Hippocampal formation (tissue), 2 donors: ENCODE measurements at places on chromosomes 6 and 20.

DNA sequence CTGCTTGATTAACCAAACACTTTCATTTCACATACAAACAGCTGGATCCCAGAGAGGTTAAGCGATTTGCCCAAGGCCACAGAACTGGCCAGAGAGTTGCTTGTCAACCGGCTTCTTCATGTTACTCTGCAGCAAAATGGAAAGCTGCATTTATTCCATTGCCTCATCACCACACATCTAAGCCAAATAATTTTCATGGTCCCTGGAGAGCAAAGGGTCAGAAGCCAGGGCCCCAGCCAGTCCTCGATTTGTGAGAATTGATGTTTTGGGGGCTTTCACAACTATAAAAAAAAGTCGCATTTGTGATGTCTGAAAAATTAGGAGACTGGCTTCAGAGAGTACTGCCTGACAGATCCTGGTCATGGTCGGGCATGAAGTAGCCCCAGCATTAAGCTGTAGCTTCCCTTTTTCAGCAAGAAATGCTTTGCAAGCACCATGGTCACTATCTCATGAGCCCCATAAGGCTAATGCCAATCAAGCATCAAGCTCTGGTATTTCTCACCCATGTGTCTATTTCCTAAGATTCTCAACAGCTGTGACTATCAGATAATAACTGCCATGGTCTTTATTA lies 95.8 kb downstream of the BANF2 start:
- no peak for DNase-seq

GRCh38 chr6:44966449-44967092 lies 361.6 kb upstream of the RUNX2 start:
- no peak for DNase-seq

- no peak for DNase-seq
Measured at GRCh38 chr6:22251348-22251747, 45.5 kb downstream of the PRL start.

GRCh38 chr6:81998432-81998831 lies 246.0 kb upstream of the TENT5A start:
- no peak for DNase-seq

DNA sequence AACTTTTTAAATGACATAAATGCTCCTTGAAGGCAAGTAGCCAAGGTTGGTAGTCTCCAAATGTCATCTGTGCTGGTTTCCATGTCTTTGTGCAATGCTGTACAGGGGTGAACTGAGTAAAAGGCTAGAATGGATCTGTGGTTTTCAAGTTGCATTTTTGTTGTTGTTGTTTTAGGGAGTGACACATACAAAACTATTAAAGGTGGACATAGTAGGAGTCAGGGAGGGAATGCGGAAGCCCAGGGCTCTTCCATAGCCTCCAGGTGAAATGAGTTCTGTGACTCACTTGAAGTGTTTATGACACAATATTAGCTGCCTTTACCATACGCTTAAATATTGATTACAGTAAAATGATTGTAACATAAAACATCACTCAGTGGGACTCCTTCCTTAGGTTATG lies 22.5 kb upstream of the QKI start:
- no peak for DNase-seq
